Chondrocyte (in vitro differentiated cells): ENCODE measurements at places on chromosomes 2 and 18. TPM values are rescaled to one million over a fixed set of nuclear protein-coding genes. Genes with fewer than 3 reads are reported as not detected.

DNA sequence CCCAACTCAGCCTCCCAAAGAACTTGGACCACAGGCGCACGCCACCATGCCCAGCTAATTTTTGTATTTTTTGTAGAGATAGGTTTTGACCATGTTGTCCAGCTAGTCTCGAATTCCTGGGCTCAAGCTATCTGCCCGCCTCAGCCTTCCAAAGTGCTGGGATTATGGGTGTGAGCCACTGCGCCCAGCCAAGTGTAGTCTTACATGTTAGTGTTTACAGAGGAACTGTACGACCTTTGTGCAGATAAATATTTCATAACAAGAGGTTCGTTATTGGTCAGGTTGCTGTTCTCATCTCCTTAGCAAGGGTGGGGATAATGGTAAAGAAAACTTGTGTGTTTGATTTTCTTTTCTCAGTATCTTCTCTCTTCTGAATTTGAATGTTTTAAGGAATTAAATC, 46.5 kb downstream of the RALBP1 start:
- H3K4me1 ChIP-seq, result peaks cover 16% of the 10 kb centered on the region
- peaks cover 7% of the 10 kb centered on the region for H3K36me3 ChIP-seq
- H3K27me3 ChIP-seq, result no peaks in the 10 kb centered on the region
- DNase-seq, result no peak
- H3K4me3 ChIP-seq, result no peak overlapping the region

DNA sequence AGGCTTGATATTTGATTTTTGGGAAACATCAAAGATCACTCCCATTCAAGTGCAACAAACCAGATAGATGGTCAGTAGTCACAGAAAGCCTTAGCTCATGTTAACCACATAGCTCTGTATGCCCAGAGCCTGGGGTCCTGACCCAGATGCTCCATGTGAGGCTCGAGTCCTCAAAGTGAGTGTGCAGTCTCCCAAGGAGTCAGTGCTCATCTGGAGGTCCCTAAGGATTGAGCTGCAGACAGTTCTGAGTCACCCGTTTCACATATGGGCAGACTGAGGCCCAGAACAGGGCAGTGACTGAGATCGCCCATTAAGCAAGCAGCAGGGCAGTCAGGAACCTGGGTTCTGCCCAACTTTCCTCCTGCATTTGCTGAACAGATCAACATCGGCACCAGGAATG, 9.2 kb downstream of the TMEM37 start:
- no peaks in the 10 kb centered on the region for H3K36me3 ChIP-seq
- H3K27ac ChIP-seq, result no peak overlapping the region
- H3K27me3 ChIP-seq, result peaks cover 40% of the 10 kb centered on the region
- DNase-seq, result no peak

DNA sequence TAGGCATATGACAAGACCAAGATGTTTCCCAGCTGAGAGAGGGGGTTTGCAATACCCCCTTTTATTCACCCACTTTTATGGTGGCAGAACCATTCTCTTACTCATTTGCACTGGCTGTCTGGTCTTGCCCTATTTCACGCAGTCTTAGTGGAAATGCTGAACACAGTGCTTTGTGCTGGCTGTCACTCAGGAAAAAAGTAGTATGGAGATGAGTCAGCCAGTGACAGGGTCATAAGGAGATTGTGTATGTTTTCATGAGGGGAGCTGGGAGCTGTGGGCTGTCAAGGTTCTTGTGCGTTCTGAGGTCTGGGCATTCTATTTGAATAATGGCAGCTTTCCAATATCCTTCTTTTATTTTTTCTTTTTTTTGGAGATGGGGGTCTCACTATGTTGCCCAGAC, 10.9 kb upstream of the CNRIP1 start:
- peaks cover 2% of the 10 kb centered on the region for H3K36me3 ChIP-seq
- DNase-seq, result no peak
- no peaks in the 10 kb centered on the region for H3K27me3 ChIP-seq

BOK gene
- 28.5 to 46.8 TPM (median 44.6 TPM) in 3 replicates for total RNA-seq

TDRD15 gene
- total RNA-seq, result 0.07 to 0.12 TPM (median 0.10 TPM) in 3 replicates

GRCh38 chr18:26459340-26459739, 89.0 kb downstream of the KCTD1 start:
- no peaks in the 10 kb centered on the region for H3K27me3 ChIP-seq
- H3K4me3 ChIP-seq, result no peak overlapping the region
- H3K36me3 ChIP-seq, result peaks cover 20% of the 10 kb centered on the region
- H3K27ac ChIP-seq, result no peak overlapping the region
- peaks cover 13% of the 10 kb centered on the region for H3K4me1 ChIP-seq
- no peak for DNase-seq

DNA sequence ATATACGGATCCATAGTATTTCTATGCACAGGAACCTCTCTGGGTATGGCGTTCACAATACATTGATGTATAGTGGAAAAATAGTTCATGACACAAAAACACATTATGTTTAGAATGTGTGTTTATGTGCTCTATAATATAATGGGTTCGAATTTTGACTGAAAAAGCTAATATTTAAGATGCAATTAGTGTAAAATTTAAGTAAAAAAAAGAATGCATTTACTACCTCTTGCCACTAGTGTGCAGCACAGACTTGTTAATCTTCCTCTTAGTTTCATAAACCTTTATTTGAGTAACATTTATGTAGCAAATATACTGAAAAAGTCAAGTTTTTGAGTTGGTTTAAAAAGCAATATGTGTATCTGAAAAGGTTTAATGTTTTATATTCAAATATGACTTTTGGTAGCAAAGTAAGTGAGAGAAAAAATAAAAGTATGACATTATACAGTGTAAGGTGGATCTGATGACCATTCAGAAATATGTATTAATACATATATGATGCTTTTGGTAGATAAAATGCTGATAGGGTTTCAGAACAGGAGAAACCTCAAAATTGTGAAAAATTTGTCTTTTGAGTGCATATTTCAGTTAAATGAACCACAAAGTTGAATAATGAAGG, 49.4 kb downstream of the CCDC102B start:
- no peaks in the 10 kb centered on the region for H3K4me1 ChIP-seq
- H3K36me3 ChIP-seq, result peaks cover 3% of the 10 kb centered on the region
- no peaks in the 10 kb centered on the region for H3K27me3 ChIP-seq

DNA sequence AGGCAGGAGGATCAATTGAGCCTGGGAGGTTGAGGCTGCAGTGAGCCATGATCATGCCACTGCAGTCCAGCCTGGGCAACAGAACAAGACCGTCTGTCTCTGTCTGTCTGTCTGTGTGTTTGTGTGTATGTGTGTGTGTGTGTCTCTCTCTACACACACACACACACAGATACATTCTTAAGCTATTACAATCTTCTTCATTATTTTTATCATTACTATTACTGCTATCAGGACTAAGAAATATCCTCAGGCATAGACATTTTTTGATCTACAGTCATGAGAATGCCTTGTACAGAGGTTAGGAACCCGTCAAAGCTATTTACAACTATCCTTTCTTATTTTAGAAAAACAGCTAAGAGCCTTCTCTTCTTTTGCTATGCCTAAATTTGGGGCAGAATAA, 207.4 kb downstream of the NEDD4L start:
- peaks cover 28% of the 10 kb centered on the region for H3K4me1 ChIP-seq
- no peak overlapping the region for H3K27ac ChIP-seq
- no peak for DNase-seq
- H3K36me3 ChIP-seq, result peaks cover 1% of the 10 kb centered on the region
- no peaks in the 10 kb centered on the region for H3K27me3 ChIP-seq

DNA sequence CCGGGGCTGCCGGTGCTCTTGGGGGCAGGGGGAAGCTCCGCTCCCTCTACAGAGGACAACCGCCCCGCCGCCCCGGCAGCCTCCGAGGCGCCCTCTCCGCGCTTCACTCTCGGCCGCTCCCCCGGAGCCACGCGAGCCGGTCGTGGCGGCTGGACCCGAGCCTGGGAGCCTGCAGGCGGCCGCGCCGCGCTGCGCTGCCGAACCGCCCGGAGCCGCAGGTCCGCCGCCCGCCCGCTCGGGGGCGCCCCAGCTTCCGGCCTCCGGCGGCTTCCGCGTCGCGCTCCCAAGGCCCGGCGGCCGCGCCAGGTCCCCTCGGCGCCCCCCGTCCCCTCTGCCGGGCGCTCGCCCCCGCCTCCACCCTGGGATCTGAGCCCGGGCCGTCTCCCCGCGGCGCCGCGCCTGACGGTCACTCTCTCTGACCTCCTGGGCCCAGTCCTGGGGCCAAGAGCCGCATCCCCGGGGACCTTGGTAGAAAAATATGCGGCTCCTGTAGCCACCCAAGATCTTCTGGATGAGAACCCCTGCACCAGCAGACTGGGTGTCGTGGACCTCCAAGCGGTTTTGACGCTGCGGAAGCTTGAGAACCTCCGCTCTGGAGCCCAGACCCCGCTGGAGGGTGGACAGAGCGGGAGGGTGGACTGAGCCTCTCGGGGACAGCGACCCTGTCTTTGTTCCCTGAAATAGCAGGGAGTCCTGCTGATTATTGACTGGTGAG, 44.3 kb downstream of the SERTAD2 start:
- DNase-seq, result no peak
- peak overlapping the region; percentile 58 for H3K4me3 ChIP-seq
- no peak overlapping the region for H3K27ac ChIP-seq
- no peaks in the 10 kb centered on the region for H3K27me3 ChIP-seq
- peaks cover 25% of the 10 kb centered on the region for H3K4me1 ChIP-seq
- H3K36me3 ChIP-seq, result no peaks in the 10 kb centered on the region

DNA sequence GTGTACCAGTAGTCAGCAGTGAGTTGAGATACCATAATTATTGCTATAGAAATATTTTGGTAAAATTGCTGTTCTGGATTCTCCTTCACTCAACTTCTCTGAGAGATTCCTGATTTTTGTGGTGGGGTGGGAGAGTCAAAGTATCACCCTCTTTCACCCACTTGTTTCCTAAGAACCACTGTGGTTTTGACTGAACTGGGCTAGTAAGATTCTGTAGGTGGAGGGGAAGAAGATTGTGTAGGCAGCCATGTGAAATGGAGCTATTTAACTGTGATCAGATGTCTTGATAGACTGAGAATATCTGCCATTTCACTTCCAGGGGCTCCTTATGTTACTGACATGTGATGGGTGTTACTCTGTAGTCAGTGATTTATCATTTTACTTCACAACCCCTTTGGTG, 45.3 kb downstream of the BIRC6 start:
- no peaks in the 10 kb centered on the region for H3K27me3 ChIP-seq
- DNase-seq, result no peak
- no peak overlapping the region for H3K27ac ChIP-seq
- no peaks in the 10 kb centered on the region for H3K4me1 ChIP-seq
- H3K36me3 ChIP-seq, result peaks cover 8% of the 10 kb centered on the region

- peaks cover 3% of the 10 kb centered on the region for H3K4me1 ChIP-seq
- no peak overlapping the region for H3K4me3 ChIP-seq
- H3K27me3 ChIP-seq, result no peaks in the 10 kb centered on the region
- peak overlapping the region; percentile 41 for H3K27ac ChIP-seq
- no peak for DNase-seq
Observed at GRCh38 chr2:190458352-190459107, 50.4 kb downstream of the MFSD6 start.

DNA sequence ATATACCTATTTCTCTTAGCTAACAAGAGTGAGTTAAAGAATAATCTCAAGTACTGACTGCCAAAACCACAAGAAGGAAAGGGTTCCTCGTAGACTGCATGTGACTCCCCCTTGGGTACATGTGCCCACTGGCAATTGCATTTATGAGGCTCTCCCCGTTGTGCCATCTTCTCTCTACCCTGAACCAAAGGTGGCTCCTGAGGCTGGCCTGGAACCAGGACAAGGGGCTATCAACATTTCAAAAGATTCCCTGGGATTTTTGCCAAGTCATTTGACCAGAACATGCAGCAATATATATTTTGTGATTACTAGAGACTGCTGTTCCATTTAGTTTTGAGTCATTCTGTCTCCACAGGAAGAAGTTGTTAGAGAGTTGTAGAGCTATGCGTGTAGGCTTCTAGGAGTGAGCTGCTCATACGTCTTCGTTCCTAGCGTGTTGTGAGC, 45.8 kb downstream of the LAMA3 start:
- H3K36me3 ChIP-seq, result no peaks in the 10 kb centered on the region
- no peak for DNase-seq
- no peak overlapping the region for H3K4me3 ChIP-seq
- peaks cover 3% of the 10 kb centered on the region for H3K27me3 ChIP-seq

GPR155 gene
- 11.6 to 15.3 TPM (median 12.8 TPM) in 3 replicates for total RNA-seq

DNA sequence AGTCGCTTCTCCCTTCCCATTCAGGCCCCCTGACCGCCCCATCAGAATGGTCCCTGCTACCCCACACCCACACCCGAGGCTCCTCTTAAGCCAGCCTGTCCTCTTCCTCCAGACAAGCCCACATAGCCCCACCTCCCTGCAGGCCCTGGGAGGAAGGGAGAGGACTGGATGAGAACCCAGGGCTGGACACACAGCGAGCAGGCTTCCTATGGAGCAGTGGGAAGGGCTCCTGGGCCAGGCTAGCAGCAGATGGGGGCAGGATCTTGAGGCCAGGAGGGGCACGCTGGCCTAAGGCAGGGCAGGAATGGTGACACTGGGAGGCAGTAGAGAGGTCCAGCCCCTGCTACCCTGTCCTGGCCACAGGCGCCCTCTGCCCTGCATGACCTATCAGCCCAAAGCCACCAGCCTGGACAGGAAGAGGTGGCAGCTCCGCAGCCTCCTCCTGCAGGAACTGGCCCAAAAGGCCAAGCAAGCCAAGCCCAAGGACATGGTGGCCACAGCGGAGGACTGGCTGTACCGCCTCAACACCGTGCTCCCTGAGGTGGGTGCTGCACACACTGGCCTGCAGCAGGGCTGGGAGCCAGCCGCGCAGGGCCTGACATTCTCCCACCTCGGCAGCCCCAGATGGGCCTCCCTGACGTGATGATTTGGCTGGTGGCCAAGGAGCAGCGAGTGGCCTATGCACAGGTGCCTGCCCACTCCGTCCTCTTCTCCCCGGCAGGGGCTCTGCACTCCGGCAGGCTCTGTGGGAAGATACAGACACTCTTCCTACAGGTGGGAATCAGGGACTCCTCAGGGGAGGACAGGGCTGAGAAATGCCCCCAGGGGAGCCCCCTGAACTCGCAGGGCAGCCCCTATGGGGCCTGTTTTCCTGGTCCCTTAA, 43.3 kb downstream of the FER1L5 start:
- peaks cover 2% of the 10 kb centered on the region for H3K4me1 ChIP-seq
- DNase-seq, result no peak
- no peak overlapping the region for H3K4me3 ChIP-seq
- peaks cover 6% of the 10 kb centered on the region for H3K27me3 ChIP-seq
- no peak overlapping the region for H3K27ac ChIP-seq

TTLL4 gene
- 20.3 to 21.3 TPM (median 20.7 TPM) in 3 replicates for total RNA-seq

DNA sequence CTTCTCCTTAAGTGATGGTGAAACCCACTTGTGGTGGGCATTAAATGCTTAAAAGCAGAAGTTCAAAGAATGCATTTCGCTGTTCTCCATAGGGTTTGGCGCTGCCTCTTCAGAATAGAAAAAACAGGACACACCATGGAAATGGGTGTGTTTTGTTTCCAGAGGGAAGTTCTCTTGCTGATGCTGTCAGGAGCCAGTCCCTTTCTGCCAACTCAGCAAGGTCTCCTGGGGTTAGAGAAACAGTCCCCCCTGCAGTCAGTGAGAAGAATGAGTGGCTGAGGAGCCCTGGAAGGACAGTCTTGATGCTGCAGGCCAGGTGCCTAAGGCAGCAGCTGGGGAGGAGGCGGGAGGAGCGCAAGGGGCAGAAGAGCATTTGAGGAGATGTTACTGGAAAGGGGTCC, 37.8 kb upstream of the ASAP2 start:
- no peaks in the 10 kb centered on the region for H3K36me3 ChIP-seq
- peak overlapping the region; percentile 30 for H3K27ac ChIP-seq
- DNase-seq, result no peak
- H3K4me3 ChIP-seq, result no peak overlapping the region
- H3K4me1 ChIP-seq, result peaks cover 44% of the 10 kb centered on the region

GRCh38 chr2:60318544-60318943, 234.9 kb downstream of the BCL11A start:
- no peak overlapping the region for H3K27ac ChIP-seq
- H3K4me1 ChIP-seq, result peaks cover under 1% of the 10 kb centered on the region
- peaks cover 28% of the 10 kb centered on the region for H3K27me3 ChIP-seq
- no peak overlapping the region for H3K4me3 ChIP-seq
- no peak for DNase-seq

- H3K27ac ChIP-seq, result peak overlapping the region; percentile 81
- no peak for DNase-seq
- H3K4me1 ChIP-seq, result peaks cover 49% of the 10 kb centered on the region
- H3K36me3 ChIP-seq, result peaks cover 6% of the 10 kb centered on the region
- no peaks in the 10 kb centered on the region for H3K27me3 ChIP-seq
Observed at GRCh38 chr2:230870544-230871360, 6.0 kb downstream of the ITM2C start.
